ENCODE measurements at places on chromosomes 5 and 9. TPM values are rescaled to one million over a fixed set of nuclear protein-coding genes. Genes with fewer than 3 reads are reported as not detected.

DNA sequence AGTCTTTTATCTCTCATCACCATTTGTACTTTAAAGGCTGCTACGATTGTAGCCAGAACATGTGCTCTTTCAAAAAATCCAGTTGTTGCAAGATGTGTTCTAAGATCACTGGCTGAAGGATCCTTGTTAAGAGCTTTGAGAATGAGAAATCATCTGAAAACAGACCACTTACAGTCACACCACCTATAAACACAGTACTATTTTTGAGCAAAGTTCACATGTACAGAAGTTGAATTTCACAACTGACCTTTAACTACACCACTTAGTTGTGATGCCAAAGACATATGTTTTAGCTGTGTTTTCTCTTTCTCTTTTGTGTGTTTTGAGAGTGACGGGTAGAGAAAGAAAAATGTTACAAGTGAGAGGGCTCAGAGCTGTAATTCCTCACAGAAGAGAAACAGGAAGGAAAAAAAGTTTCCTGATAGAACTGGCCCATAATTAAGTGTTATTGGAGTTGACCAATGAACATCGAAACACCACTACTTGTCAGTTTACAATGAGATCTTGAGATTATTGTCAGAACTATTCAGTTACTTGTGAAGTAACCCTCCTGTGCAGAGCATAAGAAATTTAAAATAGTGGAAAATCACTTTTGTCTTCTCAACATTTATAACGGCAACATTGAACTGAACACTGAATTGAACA lies 245.4 kb downstream of the MLLT3 start:
- no peak overlapping the region for H3K27ac ChIP-seq
- H3K27me3 ChIP-seq: no peaks in the 10 kb centered on the region
- H3K4me3 ChIP-seq: no peak overlapping the region
- H3K36me3 ChIP-seq: no peaks in the 10 kb centered on the region
- H3K4me1 ChIP-seq: peaks cover 22% of the 10 kb centered on the region

- no peaks in the 10 kb centered on the region for H3K36me3 ChIP-seq
- H3K4me3 ChIP-seq: no peak overlapping the region
- no peak overlapping the region for H3K27ac ChIP-seq
These were observed 53.5 kb upstream of the IL7R start for GRCh38 chr5:35803191-35803651.

DNA sequence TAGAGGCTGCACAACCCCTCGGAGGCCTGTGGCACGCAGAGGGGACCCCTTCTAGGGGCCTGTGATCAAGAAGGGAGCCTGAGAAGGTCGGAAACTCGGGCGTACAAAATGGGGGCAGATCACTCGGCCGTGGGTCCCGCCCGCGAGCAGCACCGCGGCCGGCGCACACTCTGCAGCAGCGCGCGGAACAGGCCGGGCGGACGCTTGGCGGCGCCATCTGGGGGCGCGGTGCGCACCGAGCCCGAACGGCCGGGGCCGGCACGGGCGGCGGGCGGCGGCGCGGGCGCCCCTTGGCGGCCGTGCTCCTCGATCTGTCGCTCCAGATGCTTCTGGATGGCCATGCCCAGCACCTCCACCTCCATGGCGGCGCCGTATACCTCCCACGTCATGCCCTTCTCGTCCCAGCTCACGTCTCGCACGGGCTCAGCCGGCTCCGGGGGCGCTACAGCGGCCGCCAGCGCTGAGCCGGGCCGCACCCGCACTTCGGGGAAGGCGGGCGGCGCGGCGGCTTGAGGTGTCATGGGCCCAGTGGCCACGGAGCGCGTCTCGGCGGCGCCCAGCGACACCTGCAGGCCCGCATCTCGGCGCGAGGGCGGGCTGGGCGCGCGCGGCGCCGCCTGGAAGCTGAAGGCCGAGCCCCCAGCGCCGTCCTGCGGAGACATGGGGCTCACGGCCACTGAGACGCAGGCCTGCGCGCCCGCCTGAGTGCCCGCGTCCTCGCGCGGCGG lies 13.1 kb downstream of the GPRIN1 start:
- no peak for DNase-seq
- H3K27me3 ChIP-seq: no peaks in the 10 kb centered on the region
- H3K4me3 ChIP-seq: no peak overlapping the region
- no peaks in the 10 kb centered on the region for H3K36me3 ChIP-seq

The WDR31 gene
- total RNA-seq: 1.9 TPM

The ATP6V0E1 gene
- 216 TPM for total RNA-seq

DNA sequence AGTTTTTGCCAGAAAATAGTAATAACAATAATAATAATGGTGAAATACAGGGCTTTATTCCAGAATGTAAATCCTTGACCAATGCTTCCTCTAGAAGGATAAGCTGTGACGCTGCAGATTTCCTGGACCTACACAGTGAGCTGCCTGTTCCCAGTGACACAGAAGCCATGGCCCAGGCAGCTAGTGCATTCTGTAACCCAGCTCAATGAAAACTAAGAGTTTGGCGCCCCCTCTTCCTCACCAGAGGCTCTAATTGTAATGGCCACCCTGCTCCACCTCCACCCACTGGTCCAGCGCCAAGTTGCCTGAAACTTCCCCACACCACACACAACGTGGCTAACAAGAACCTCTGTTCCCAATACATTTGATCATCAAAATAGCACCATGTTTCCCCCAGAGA lies 248.1 kb downstream of the CETN3 start:
- peak; percentile 59 for DNase-seq
- 0 out of 2 replicates have a peak, but pooled peaks cover 5% of the 10 kb centered on the region for H3K4me1 ChIP-seq
- no peak overlapping the region for H3K4me3 ChIP-seq
- H3K27ac ChIP-seq: no peak overlapping the region

Measured in Caco-2 (cell line).